Putamen (tissue), 1 donor: ENCODE measurements at places on chromosomes 1 and 21.
A peak's percentile ranks its signal among the peaks of the same experiment; 100 is the strongest.

- DNase-seq = no peak
Observed at GRCh38 chr1:156707417-156708217, 2.2 kb upstream of the CRABP2 start.

DNA sequence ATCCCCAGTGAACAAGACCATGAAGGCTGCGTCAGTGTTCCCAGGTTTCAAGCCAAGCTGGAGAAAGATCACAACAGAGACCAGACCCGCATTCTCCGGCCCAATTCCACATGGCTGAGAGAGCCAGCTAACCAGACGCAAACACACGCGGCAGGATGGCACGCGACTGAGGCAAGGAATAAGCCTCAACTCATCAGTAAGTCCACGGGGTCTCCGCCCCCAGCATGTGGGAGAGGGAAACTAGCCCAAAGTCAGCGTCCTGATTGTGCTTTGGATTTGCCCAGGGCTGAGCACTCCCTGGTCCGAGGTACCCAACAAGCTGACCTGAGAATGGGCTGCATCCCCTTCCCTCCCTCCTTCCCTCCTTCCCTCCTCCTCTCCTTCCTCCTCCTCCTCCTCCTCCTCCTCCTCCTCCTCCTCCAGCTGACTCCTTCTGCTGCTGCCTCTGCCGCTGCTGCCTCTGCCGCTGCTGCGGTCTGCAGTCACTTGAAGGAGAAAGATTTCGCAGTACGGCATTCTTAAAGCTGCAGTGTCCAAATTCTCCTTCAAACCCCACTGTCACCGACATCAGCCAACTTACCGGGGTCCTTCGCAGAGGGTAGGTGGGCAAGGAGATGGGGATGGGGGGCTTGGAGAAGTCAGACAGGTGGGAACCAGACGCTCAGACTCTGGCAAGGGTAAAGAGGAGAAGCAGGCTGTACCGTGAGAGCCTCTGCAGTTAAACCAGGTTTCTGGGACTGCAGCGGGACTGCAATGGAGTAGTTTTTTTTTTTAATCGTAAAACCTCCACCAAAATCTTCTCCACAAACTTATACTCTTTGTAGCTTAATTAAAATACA lies 33.0 kb upstream of the H6PD start:
- DNase-seq = no peak

- DNase-seq = peak; percentile 44
Observed at GRCh38 chr21:44300262-44300959, 558 bp downstream of the PFKL start.

DNA sequence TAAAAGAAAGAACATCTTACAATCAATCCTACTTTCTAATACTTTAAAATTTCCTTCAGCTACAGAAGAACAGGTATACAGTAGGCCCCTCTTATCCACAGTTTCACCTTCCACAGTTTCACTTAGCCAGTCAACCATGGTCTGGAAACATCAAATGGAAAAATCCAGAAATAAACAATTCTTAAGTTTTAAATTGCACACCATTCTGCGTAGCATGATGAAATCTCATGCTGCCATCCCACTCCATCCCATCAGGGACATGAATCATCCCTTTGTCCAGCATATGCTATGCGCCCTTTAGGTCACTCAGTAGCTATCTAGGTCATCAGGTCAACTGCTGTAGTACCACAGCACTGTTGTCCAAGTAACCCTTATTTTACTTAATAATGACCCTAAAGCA lies 67.7 kb downstream of the HSF2BP start:
- no peak for DNase-seq

DNA sequence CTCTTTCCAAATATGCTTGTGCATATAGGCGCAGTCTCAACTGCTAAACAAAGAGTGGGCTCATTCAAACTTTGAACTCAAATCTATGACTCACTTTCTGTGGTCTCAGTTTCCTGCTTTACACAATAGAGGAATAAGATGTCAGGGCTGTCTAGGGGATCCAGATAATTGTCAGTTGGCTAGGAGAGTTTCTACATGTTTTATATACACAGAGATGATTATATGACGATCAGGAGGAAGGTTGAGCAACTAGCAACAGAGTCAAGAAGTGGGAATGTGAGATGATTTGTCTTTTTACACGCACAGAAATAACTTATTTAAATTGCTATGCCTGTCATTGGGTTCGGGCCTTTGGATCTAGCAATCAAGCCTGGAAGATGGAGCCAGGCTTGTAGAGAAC lies 299.4 kb upstream of the LYPLAL1 start:
- no peak for DNase-seq
